NCI-H2171 (cell line): ENCODE measurements at places on chromosomes 6 and 20.

- peak; percentile 2 for DNase-seq
These were observed 150.0 kb upstream of the MARCKS start for GRCh38 chr6:113707194-113707593.

DNA sequence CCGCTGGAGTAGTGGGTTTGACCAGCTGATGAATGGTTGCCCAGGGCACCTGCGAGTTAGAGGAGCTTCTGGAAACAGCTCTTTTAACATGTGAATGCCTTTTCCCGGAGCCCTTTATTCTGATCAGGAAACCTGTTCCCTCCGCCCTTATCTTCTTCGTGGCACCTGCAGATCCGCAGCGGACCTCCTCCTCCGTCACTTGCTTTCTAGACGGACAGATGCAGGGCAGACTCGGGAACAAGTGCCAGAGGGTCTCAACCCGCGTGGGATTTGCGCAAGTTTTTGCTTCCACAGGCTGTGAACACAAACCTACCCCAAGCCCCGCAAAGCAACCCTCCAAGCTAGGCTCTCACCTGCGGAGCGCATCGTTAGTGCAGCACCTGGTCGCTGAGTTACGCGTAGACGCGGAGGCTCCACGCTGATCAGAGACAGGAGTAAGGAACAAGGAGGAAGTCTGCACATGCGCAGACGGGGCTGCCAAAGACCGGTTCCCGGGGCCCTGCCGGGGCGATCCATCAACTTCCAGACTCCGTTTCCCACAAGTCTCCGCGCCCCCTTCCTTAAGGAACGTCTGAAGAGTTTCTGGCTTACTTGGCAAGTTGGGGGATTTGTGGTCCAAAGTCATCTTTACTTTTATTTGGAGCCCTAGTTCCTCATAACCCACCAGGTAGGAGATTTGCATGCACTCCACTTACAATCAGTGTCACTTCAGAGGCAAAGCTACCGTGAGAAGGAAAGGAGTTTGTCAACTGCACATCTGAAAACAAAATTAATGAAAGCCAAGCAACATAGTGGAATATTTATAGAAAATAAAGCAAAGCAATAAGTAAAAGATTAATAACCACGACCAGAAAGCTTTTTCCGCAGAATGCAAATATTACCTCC is 52.7 kb upstream of the ELMO2 start:
- DNase-seq, result peak; percentile 63

DNA sequence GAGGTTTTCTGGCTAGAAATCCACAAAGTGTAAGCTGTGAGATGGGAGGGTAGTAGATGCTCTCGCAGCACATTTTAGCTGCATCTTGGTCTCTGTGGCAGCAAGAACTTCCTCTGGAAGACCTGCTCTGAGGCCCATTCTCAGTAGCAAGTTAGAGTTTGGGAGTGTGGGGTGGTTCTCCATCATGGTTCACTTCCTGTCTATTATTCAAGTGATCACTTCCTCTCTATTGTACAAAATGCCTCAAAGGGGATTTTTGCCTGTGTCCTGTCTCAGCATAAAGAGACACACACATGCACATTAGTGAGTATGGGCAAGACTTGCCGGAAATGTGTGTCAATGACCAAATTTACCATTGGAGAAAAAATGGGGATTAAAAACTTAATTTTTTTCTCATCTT is 42.5 kb downstream of the LYRM2 start:
- DNase-seq, result no peak

- DNase-seq, result no peak
These were observed 45.1 kb upstream of the PNRC1 start for GRCh38 chr6:89035252-89036101.

DNA sequence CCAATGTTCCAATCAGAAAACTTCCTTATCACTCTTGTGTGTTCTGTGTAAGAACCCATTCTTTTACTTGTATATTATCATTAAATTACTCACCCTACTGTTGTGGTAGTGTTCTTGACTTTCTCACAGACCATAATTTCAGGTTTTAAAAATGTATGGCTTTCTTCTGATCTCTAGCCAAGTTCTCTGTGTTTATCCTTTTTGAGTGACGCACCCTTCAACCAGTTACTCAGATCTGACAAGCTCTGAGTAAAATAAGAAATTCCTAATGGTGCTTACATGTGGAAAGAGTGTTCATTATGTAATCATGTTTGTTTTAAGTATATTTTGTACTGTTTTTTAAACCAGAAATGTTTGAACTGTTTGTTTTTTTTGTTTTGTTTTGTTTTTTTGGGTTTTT is 11.0 kb downstream of the TBPL1 start:
- DNase-seq, result no peak

DNA sequence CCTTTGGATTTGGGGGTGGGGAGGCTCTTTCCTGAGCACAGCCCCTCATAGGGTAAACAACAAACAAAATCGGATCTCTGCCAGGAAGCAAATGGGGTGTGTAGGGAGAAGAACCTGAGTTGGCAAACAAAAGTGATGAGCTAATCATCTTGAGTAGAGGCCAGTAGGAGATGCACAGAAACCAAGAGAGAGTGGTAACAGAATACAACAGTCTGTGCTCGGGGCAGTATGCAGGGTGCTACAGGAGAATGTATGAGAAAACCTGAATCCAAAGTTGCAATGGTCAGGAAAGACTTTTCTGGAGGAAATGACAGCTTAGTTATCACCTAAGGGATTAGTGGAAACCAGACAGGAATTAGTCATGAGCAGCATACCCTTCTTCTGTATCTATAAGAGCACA is 177.8 kb downstream of the CDKAL1 start:
- no peak for DNase-seq

GRCh38 chr6:105370351-105370750 is 32.5 kb downstream of the PREP start:
- DNase-seq, result no peak

DNA sequence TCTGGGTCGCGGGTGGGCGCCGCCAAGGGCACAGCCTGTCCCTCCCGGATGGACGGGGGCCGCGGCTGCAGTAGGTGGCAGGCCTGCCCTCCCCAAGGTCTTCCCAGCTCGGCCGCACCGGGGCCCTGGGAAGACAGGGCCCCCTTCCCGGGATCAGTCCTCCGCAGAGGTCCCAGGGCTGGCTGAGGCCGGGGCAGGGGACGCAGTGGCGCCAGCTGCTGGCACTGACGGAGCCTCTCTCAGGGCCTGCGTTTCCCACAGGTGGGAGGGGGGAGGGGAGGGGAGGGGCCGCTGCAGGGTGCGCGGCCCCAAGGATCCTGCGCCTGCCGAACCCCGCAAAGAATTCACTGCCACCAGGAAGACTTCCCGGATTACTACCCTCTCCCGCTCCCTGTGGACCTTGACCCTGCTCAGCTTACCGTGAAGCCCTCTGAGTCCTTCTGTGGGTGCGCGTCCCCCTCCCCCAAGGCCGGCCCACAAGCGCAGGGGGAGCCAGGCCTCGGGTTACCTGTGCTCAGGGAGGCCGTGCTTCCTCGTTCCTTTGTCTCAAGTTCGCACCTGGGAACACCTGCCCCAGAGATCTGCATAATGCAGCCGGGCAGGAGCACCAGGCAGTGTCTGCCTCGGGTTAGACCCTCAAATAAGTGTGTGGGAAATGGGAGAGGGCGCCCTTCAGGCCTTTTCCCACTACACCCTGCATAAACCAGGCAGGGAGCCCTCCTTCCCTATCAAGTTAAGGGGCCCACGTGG is 5.1 kb downstream of the LZTS3 start:
- no peak for DNase-seq

DNA sequence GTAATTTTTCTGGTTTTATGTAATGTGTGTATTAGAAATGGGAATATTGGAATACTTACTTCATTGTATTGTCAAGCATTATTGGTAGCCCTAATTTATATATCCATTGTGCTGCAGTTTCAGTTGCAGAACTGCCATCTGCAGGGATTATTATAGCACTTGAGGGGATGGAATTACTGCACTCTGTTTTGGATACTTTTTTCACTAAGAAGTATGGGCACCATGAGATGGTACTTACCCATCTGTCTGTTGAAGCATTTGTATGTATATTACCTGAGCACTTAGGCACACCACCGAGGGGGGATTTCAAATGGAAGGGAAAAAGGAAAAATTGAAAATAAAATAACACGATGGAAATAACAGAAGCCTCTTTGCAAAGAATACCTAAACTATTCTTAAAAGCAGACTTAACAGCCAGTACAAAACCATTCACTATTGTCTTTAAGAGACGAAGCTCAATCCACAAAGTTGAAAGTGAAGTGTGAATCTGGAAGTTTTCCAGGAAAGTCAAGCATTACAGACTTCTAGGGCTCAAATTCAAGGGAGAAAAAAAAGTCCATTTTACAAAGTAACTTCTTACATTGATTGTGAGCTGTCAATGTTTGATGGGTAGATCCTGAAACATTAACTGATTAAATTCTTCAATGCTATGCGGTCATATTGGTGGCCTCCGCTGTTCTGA is 318.7 kb downstream of the SOX4 start:
- no peak for DNase-seq

GRCh38 chr20:42267793-42268384 is 649.7 kb upstream of the CHD6 start:
- DNase-seq, result no peak

DNA sequence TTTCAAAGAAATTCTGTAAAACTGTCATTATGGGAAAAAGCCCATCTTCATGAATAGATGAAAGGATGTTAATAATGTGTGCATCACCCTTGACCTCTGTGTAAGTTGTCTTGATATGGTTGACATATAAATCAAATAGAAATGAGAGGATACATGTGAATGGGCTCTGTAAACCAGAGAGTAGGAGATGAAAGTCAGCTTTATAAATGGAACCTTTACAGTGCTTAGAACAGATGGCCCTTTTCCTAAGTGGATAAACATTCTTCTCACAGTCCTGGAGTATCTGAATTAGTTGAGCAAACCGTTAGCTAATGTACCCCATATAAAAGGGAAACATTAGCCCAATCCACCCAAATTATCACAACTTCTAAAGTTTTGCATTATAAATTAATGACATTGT is 57.5 kb downstream of the MYLK4 start:
- no peak for DNase-seq

GRCh38 chr20:53291548-53291947 is 302.1 kb downstream of the ZNF217 start:
- no peak for DNase-seq

- DNase-seq, result no peak
These were observed 28.5 kb downstream of the SMOC2 start for GRCh38 chr6:168469521-168469920.

DNA sequence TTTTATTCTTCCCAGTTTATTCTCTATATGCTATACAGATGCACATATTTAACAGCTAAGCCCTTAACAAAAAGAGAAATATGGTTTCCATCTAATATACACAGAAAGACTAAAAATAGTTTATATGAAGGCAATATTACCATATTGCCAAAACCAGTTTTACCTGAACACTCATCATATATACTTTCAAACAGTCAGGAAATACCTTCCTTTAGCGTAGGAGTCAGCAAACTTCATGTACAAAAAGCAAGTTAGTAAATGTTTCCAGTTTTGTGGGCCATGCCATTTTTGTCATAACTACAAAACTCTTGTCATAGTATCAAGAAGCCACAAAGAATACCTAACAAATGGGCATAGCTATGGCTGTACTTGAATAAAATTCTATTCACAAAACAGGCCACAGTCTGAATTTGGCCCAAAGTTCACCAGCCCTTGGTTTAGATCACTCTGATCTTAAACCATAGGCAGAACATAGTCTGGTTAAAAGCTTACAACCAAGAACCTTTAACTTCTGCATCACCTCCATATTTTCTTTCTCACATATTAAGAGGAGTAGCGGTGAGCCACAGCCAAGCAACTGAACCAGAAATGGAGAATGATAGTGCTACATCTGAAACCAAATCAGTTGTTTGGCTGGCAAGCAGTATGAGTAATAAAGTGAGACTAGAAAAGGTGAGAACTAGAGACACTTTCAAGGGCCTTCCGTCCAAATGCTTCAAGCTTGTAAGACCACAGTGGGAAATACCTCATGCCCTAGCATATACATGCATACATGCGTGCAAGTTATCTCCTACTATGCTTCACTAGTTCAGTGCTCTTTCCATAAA is 116.6 kb downstream of the PTPRK start:
- no peak for DNase-seq

DNA sequence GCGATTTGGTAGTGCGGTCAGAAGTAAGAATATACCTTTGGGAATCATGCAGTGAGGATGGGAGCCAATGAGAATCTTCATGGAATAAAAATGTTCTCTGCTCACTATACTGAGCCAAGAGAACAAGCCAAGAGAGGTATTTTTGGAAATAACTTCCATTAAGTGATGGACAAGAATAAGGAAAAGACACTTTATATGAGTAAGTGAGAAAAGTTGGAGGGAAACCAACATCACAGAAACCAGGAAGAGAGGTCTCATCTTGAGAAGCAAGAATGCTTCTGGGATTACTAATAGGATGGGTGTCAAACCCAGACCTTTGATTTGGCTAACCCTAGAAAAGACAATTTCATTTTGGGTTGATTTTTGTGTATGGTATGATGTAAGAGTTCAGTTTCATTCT is 181.2 kb upstream of the JAG1 start:
- no peak for DNase-seq

- no peak for DNase-seq
These were observed 74.5 kb upstream of the TIAM2 start for GRCh38 chr6:154920495-154921200.

DNA sequence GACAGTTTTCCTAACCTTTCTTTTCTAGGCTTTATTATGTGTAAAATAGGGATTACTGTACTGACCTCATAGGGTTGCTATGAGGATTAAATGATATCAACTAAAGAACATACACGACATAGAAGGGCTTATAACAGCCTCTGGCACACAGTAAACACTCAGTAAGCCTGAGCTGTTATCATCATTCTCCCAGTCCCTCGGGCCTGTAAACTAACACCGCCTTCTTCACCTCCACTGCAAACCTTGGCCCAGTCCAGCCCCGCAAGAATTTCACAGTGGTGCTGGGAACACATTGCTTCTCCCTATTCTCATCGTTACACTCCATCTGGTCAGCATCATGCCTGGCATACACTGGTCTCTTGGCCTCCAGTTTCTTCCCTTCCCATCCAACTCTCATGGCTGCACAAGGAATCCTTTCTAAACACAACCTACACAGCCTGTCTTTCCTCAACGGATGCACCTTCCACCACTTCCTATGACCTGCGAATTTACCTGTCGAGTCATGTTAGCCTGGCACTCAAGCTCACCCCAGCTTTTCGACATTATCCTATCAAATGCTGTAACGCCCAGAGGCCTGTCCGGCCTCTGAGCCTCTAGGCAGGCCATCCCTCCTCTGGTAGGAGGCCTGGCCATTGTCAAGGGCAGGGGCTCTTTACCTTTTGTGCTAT is 92.1 kb downstream of the FYN start:
- peak; percentile 21 for DNase-seq

- no peak for DNase-seq
These were observed 12.9 kb upstream of the OCSTAMP start for GRCh38 chr20:46563170-46563859.

DNA sequence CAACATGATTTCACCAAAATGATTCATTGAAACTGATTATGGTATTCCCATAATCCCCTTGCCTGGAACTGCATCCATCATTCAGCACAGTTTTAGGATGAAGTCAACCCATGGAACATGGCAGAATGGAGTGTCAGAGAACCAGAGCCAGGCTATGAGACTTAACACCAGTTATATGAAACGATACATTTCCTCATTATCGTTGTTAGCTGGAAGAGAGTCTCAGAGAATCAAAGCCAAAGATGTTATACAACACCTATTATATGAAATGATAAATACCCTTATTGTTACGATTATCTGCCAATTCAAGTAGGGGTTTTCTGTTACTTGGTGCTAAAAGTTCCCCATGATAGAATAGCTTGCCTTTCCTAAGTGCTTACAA is 131.2 kb downstream of the BCAS1 start:
- DNase-seq, result no peak
